Islet precursor cell (in vitro differentiated cells): ENCODE measurements at places on chromosomes 3 and 15.

DNA sequence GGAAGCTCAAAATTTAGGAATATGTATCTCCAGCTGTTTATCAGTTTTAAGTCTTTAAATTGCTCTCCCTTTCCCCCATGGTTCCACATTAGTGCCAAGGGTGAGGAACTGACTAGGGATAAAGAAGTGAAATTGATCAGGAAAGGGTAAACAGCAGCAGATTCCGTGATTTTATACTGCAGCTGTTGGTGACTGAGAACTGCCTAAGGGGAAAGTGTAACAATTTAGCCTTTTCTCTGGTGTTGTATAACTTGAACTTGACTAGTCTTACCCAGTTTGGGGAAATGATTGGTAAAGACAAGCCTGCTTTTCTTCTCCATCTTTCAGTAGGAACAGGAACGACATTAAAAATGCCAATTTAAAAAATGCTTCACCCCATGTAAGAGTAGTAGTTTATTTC is 5.0 kb downstream of the SPRED1 start:
- no peak for DNase-seq

- DNase-seq = peak; percentile 72
Observed at GRCh38 chr15:63586790-63587189, 10.4 kb upstream of the FBXL22 start.

- no peak for DNase-seq
Observed at GRCh38 chr3:125632597-125632996, 37.3 kb upstream of the OSBPL11 start.

DNA sequence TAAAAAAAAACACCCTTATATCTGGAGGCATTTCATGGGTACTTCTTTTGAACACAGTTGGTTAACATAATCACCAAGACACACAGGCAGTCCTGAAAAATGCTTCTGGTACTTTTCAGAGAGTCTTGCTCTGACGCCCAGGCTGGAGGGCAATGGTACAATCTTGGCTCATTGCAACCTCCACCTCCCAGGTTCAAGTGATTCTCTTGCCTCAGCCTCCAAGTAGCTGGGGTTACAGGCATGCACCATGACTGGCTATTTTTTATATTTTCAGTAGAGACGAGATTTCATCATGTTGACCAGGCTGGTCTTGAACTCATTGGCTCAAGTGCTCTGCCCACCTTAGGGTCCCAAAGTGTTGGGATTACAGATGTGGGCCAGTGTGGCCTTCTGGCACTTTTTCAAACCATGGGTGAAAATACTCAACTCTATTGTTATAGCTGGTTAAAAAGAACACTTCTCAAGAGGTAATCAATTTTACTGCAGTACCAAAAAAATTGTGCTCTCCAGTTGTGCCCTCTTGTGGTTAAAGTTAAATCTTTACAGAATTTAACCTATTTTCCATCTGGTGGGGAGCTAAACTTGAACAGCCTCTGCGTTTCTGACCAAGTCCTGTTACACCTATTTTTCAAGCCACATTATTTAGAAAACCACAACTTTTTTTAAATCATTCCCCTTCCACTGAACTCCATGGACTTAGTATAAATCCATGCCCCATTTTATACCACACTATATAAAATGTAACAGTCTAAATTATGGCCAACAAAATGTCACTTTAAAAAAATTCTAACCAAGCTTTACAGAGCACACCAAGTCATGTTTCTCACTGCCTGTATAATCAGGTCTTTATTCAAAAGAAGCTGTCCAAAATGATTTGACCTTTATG is 1.2 kb upstream of the SNAPC5 start:
- peak; percentile 40 for DNase-seq

- DNase-seq = no peak
Observed at GRCh38 chr15:100727291-100727851, 125.0 kb downstream of the ASB7 start.

GRCh38 chr3:32009957-32010356 is 28.4 kb downstream of the ZNF860 start:
- no peak for DNase-seq

- DNase-seq = no peak
Observed at GRCh38 chr3:1131166-1131565, 38.3 kb downstream of the CNTN6 start.

GRCh38 chr3:147702509-147702908 is 293.3 kb downstream of the ZIC1 start:
- no peak for DNase-seq

DNA sequence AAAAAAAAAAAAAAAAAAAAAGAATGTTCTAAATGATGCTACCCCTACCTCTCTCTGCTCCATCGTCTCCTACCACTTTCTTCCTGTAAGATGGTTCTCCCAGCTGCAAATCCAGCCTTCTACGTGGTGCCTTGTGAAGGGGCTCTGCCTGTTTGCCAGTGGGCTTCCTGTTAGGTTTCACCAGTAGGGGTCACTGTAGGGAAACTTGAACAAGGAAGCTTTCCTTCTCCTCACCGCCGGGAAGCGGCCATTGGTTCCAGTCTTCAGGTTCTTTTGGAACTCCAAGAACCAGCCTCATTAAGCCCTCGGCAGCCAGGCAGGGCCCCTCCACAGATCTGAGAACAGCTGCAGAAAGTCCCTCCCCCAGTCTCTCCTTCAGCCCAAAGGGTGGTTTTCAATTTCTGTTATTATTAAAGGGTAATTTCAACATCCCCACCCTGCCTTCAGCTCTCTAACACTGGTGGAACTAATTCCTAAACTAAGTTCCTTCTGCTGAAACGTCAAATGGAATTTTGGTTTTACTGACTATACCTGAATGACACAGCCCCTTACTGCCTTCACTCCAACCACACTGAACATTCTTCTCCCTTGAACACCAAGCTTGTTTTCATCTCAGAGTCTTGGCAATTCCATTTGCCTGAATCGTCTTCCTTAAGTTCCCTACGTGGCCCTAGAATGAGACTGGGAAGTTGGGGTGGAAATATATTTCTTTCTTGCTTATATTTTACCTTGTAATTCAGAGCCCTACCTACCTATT is 13.5 kb downstream of the MCCC1 start:
- no peak for DNase-seq

DNA sequence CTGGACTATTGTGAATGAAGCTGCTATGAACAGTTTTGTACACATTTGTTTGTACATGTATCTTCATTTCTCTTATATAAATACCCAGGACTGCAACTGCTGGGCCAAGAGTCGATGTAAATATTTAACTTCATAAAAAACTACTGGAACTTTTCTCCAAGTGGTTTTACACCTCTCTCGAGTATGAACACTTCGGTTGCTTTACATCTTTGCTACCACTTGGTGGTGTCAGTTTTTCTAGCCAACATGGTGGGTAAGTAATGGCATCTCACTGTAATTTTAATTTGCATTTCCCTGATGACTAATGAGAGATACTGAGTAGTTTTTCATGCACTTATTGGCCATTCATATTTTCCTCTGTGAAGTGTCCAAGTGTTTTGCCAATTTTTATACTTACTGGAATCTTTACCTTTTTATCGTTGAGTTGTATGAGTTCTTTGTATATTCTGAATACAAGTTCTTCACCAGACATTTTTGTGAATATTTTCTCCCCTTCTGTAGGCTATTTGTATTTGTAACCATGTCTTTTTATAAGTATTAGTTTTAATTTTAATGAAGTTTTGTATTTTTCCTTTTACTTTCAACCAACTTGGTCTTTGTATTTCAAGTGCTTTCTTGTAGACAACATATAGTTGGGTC is 44.4 kb downstream of the PCOLCE2 start:
- no peak for DNase-seq

DNA sequence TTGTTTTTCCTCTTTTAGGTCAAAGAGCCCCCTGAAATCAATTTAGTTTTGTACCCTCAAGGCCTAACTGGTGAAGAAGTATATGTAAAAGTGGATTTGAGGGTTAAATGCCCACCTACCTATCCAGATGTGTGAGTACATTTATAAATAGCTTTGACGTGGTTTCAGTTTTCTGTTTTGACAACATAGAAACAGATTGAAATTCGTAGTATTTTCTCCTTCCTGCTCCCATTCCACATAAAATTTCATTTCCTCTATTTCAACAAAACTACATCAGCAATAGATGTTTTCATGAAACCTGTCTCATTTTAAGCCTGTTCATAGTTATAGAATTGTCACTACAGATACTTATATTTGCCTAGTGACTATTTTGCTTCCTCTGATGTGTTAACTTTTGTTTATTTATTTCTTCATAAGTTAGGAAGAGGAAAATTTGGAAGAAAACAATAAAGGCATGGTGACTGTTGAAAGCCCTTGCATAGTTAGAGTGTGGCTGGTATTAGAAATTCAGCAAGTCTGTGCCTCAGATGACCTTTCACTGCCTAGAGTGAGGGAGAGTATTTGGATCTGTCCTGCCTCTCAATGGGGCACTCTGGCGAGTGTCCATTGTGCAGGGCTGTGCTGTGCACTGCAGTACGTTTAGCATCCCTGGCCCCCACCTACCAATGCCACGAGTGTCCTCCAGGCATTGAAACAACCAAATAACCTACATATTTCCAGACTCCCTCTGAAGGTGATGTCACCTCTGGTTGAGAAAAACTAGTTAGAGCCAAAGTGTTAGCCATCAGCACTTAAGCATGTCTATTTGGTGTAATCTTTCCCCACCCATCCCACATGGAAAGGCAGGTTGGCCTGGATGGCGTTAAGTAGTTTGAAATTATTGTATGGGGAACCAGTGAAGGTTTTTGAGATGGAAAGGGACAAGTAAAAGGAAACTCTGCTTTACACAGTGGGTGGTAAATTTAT is 5.9 kb downstream of the EIF2AK4 start:
- DNase-seq = peak; percentile 68
